Gastroesophageal sphincter (tissue), 4 donors: ENCODE measurements at places on chromosomes 3 and 15. TPM values are rescaled to one million over a fixed set of nuclear protein-coding genes. Genes with fewer than 3 reads are reported as not detected.

- no peak for ATAC-seq
Measured at GRCh38 chr3:133994166-133994890, 35.4 kb downstream of the SLCO2A1 start.

GRCh38 chr3:29412110-29412509, 131.2 kb downstream of the RBMS3 start:
- ATAC-seq, result no peak

The SETD5 gene
- total RNA-seq, result 79.0 TPM

The ZNF80 gene
- not detected for total RNA-seq

The STRIT1 gene
- not detected for total RNA-seq

The LINS1 gene
- 13.9 TPM for total RNA-seq

The EOMES gene
- not detected for total RNA-seq

DNA sequence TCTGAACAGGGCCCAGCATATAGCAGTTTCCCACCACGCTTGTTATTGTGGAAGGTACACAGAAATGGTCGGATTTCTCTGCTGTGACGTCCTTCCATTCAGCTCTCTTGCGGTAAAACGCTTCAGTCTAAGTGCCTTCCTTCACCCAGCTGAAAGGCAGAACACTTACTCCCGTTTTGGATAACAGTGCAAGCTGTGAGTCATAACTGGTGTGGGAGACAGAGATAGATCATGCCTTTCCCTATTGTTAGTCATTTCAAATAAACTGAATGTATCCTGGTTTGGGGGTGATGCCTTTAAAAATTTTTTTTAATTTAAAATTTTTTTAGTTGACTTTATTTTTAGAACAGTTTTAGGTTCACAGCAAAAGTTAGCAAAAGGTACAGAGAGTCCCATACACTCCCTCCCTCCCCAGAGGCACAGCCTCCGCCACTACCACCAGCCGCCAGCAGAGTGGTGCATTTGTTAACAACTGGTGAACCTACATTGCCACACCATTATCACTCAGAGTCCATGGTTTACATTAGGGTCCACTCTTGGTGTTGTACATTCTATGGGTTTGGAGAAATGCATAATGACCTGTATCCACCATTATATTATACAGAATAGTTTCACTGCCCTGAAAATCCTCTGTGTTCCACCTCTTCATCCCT, 94.9 kb upstream of the NSMCE3 start:
- no peak for ATAC-seq

- peak; percentile 48 for ATAC-seq
Measured at GRCh38 chr3:139111392-139112229, 66.9 kb upstream of the PRR23C start.

The FOXP1 gene
- total RNA-seq, result 186 TPM

DNA sequence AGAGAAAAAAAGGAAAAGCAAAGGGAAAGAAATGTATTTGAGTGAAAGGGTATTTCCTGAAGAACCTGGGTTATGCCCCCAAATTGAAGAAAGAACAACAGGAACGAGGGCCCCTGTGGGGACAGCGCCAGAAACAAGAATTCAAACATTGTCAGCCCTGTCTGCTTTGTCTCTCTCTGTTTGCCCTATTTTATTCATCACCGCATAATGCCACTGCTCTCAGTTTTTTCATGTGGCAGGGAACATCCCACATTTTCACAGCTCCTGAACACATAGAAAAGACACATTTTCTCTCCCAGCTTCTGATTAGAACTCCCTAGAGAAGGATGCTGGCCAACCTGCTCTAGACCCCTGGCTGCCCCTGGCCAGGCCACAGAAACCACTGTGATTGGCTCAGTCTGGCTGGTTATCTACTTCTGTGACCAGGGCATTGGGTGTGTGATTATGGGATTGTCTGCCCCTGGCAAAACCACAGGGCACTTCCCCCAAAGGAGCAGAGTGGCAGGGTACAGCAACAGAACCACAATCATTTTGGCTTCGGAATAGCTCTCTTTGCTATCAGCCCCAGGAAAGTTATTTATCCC, 31.3 kb upstream of the CCDC54 start:
- ATAC-seq, result no peak

DNA sequence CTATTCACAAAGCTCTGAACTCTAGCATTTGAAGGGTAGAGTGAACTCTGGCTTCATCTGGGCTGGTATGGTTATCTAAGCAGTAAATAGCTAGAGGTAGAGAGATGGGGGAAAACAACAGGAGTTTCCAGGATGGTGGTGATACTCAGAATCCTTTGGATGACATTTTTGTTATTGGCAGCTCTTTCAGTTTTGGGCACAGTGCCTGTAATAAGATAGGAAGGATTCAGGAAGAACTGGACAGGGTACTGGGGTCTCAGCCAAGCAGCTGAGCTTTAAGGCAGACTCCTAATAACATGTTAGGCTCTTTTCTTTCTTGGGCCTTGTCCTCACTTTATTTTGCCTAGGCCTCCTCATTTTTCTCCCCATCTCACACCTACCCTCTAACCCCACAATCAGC, 338.5 kb downstream of the CADM2 start:
- no peak for ATAC-seq

GRCh38 chr3:71582612-71583565, 639 bp downstream of the FOXP1 start:
- ATAC-seq, result peak; percentile 39

- ATAC-seq, result no peak
Measured at GRCh38 chr3:53800041-53800906, 45.9 kb downstream of the CHDH start.

The BCHE gene
- 96.2 TPM for total RNA-seq

The GABRB3 gene
- total RNA-seq, result 2.4 TPM

DNA sequence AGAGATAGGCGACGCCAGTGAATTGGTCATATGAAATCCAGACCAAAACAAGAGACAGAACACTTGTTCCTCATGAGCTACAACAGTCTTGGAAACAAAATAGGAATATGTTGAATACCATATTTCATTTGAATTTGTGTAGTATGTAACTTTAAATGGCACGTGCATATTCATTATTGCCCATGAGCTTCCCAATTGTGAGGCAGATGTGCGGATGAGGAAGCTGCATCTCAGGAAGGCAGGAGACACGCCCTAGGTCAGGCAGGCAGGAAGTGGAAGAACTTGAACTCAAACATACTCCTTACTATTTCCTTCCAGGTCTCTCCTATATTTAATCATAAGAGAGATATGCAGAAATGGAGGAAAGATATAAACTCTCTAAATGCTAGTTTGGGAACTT, 106.8 kb upstream of the SLC2A2 start:
- no peak for ATAC-seq

The ARHGEF3 gene
- total RNA-seq, result 21.6 TPM

DNA sequence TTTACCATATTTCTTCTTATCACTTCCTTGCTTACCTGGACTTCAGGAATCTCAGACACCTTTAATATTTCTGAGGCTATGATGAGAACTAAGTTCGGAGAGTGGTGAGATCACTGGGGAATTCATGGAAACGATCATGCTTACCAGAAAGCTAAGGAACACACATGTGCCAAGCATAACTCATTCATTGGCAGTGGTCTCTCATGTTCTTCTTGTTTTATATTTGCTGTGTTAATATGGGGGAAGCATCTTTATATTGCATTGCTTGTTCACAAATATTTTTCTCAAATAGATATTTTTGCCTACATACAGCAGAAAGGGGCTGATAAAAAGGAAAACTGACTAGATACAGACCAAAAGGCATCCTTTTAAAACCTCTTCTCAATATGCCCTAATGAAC, 55.8 kb downstream of the COL6A6 start:
- no peak for ATAC-seq

The SCN11A gene
- 0.15 TPM for total RNA-seq

The C15orf61 gene
- total RNA-seq, result 4.1 TPM

GRCh38 chr3:101695779-101696372, 9.4 kb upstream of the RPL24 start:
- ATAC-seq, result no peak

- no peak for ATAC-seq
Measured at GRCh38 chr15:100198442-100198841, 143.3 kb downstream of the ADAMTS17 start.
